ENCODE measurements at places on chromosomes 6 and 20.

DNA sequence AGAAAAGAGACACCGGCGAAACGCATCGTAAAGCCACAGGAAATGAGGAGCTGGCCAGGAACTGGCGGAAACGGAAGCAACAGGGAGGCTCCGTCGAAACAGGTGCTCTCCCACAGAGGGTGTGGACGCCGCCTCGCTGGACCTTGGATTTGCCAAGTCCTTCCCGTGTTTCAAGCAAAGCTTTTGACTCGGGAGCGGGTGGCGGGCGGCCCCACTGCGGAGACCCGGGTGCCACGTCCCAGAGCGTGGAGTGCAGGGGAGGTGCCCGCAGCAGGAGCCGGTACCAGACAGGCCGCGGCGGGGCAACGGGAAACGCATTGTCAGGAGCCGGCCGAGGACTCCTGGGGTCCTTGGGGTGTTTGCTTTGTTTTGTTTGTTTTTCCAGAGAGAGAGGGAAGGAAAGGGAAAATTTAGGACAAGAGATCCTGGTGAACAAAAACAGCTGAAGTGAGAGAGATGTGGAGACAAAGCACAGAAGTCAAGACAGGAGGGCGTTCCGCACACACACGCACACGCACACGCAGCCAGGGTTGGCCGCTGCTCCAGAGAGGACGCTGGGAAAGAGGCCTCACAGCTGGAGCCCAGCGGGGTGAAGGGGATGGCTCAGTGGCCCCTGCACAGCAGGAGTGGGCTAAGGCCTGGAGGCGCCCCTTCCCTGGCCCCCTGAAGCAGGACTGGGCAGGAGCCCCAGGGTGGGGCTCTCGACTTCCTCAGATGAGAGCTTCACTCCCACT lies 50.9 kb upstream of the CHRNA4 start:
- no peak for DNase-seq

- DNase-seq, result no peak
These were observed 3.5 kb upstream of the HTR1B start for GRCh38 chr6:77466451-77467437.

GRCh38 chr6:12973386-12973785 lies 256.8 kb downstream of the PHACTR1 start:
- no peak for DNase-seq

DNA sequence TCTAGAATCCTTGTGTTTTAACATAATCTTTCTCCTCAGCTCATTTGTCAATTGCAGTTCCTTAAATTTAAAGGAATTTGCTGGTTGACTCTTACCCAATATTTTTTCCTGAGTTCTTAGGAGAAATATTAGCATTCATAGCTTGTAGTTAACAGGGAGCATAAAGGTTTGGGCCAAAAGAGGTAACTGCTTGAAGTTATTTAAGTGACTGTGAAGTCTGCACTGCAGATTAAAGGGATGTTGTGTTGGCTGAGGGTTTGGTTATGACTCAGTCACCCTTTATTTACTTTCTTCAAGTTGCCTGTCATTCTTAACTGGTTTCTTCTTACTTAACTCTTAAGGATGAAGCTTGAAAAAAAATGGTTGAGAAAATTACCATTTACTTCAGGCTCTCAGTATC lies 220.3 kb upstream of the LAMP5 start:
- DNase-seq, result no peak

DNA sequence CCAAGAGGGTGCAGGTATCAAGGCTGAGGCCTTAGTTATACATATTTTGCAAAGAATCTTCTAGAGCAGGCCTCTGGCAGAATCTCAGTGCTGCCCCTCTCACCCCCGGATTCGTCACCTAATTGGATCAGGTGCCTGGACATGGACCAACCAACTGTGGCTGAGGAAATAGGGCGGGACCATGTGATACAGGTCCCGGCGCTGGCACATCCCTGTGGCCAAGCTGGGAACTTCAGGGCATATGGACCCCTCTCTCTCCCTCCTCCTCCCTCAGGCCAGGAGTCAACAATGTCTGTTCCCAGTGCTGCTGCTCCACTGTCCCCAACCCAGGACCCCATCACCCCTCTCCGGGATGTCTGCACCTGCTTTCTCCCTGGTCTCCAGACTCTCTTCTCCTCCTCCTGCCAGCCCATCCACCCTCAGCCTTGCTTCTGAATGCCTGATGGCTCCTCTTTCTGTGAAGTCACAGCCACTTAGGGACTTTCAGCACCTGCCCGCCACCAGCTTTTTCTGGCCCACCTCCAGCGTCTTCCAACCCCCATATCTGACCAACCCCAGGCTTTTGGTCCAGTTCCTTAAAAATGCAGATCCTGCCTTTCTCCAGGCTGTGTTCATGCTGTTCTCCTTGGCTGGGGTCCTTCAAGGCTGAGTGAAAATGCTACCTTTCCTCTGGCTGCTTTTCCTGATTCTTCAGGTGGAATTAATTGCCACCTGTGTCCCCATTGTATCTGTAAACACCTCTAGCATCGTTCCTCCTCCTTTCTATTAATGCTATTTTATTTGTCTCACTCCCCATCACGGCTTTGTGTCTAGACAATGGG lies 19.0 kb upstream of the MLN start:
- no peak for DNase-seq

DNA sequence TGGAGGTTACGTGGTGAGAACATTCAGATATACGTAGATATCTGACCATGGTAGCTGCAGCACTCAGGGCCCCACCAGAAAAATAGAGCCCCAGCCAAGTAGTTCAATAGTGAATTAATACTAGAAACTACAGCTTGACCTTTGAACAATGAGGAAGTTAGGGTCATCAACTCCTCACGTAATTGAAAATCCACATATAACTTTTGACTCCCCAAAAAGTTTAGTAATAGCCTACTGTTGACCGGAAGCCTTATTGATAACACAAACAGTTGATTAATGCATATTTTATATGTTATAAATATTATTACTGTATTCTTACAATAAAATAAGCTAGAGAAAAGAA lies 117.9 kb downstream of the SNX5 start:
- no peak for DNase-seq

GRCh38 chr6:117653949-117654348 lies 21.3 kb upstream of the NUS1 start:
- no peak for DNase-seq

DNA sequence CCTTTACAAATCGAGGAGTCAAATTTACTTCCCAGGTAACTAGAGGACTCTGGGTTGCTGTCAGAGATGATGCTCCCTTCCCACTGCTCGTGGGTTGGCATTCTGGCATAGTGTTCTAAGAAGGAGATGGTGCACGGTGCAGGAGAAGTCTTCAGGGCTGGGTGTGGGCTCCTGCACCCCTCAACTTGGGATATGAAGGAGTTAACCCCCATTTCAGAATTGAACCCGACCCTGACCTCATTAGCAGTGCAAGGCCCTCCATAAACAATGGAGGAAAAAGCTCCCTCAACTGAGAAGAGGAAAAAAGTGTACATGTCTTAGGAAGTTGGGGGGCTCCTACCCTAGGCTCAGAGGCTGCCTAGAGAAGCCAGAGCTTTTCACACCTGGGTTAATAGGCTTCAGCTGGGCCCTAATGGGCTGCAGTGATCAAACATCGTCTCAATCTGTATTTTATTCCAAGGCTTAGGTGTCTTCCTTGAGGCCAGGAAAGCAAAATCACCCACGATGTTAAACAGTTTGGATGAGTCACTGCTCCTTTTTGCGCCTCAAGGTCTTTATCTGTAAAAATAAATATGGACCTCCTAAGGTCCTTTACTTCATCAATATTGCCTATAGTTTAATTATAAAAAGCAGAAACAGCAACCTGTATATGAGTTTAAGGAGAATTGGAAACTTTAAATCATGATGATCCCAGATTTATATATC lies 29.4 kb downstream of the TFAP2B start:
- DNase-seq, result no peak

- DNase-seq, result no peak
These were observed 571.9 kb upstream of the CHD6 start for GRCh38 chr20:42190084-42190483.

DNA sequence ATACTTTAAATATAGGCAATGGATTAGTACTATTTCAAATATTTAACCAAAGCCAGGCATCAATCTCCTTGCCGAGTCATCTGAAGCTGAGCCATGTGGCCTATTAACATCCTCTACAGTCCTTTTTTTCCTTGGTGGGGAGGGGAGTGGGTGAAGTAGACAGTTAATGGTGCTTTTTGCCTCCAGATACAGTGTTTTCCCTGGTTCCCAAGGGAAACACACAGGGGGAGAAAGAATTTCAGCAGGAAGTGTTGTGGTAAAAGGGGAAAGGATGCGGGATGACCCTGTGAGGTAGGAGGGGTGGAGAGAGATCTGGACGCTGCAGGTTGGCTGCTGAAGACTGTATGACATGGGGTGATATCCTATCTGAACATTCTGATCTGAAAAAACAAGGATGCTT lies 9.6 kb downstream of the CLDN20 start:
- DNase-seq, result peak; percentile 60

GRCh38 chr6:143680141-143680540 lies 2.4 kb downstream of the PHACTR2 start:
- DNase-seq, result no peak

DNA sequence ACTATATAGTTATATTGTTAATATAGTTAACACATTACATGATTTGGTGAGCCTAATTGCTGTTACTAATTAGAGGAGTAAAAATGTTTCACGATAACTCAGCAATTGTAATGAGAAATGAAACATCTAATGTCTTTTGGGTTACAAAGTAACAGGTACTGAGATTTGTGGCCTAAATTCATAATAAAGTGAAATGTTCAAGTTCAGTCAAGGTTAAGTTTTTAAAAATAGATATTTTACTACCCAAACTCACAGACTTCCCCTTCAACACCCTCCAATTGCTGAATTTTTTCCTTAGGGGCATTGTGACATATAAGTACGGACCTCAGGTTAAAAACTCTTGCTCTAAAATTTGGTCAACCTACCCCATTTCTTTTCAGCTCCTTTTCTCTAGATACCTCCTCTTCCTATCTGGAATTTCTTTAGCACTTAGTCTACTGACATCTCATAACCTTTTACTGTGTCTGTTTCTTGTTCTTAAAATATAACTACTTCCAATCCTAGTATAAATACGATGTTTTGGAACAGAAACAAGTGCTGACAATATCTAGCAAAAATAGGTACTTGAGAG lies 112.3 kb upstream of the PRSS16 start:
- no peak for DNase-seq

DNA sequence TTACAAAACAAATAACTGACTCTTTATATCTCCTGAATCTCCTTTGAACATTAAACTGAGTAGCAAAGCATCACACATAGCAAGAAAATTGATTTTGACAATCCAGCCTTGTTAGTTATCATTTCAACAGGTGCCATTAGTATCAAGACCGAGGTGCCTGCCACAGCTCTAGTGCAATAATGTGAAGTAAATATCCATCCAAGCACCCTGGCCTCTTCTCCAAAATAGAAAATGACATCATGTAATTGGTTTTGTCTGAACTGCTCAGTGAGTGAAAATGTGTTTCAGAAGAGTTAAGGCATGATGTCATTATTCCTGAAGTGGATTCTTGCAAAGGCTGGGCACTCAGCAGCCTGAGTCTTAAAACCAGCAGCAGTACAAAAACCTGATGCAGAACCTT lies 341.4 kb downstream of the PLCB1 start:
- DNase-seq, result no peak

DNA sequence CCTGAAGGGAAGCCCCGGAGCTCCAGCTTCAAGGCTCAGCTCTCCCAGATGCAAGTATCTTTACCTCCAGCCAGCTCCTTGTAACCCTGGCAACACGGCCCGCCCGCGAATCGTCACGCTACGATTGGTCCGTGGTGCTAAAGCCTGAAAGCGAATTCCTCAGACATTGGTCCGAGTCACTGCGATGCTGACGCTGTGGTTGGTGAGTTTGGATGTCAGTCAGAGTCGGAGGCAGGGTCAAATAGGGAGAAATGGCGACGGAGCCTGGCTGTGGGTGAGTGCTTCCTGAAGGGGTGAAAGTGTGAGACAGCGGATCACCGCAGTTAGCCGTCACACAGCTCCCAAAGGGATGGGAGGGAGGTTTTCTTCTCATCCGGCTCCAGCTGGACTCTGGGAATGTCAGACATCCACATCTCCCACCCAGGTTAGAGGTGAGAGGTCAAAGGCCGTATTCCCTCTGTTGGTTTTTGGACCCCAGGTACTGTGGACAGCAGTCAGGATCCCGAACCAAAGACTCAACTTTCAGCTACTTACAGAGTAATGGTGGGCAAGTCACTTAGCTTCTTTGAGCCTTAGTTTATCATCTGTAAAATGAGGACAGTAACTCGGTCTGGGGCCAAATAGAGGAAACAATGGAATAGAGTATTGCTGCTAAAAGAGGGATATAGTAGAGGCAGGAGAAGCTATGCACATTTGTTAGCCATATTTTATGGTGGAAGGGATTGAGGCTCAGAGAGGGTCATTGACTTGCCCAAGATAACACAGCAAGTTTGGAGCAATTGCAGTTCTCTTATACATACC lies at the start of gene ZSWIM1:
ZSWIM1 (plus strand) TSS at position 240 of the 801 bp plus-strand sequence. CDS start 1,366 bp downstream, outside the sequence.
- DNase-seq, result peak; percentile 100

- DNase-seq, result peak; percentile 37
These were observed 25.9 kb upstream of the GTSF1L start for GRCh38 chr20:43752561-43753301.

DNA sequence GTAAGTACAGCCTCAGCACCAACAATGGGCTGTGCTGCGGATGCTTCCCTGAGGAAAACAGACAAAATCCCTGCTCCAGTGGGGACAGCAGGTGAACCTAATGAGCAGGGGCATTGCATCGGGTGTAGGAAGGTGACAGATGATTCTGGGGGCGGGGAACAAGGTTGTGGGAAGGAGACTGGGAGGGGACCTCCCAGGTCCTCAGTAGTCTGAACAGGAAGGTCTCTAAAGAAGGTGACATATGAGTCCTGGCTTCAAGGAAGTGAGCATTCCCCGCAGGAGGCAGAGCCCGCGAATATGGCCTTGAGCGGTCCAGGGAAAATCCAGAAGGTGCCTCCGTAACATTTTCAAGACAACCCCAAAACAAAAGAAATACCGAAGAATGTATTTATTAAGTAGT lies 19.4 kb downstream of the ULBP1 start:
- DNase-seq, result no peak

DNA sequence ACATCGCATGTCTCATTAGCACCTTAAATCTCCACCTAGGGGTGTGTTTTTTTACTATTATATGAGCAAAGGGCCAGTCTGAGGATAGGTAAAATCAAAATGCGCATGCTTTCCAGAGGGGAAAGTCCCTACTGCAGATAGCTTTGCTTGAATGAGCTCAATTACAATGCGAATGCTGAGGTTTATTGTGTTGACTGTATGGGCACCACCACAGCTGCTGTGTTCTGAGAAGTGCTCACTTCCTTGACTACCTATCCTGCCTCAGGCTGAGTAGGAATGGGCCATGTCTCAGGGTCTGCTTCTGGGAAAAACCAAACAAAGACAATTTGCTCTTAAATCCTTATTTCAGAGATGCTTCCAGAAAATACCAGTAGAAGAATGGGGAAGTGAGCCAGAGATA lies 36.6 kb downstream of the MOCS1 start:
- no peak for DNase-seq

GRCh38 chr20:32021091-32021490 lies 10.9 kb downstream of the CCM2L start:
- DNase-seq, result no peak
